SJCRH30 (cell line): ENCODE measurements at places on chromosomes 2 and 18. TPM values are rescaled to one million over a fixed set of nuclear protein-coding genes. Genes with fewer than 3 reads are reported as not detected.

UGT1A10 gene
- total RNA-seq: not detected in 2 replicates

DTNB gene
- 20.5 and 25.1 TPM in 2 replicates for total RNA-seq

CHST9 gene
- 9.2 and 10.7 TPM in 2 replicates for total RNA-seq

KLHL41 gene
- total RNA-seq: 21.1 and 26.1 TPM in 2 replicates

MAP3K19 gene
- total RNA-seq: not detected in 2 replicates

ABCB11 gene
- total RNA-seq: not detected in 2 replicates

CIB4 gene
- not detected in 2 replicates for total RNA-seq

ANKRD30B gene
- not detected in 2 replicates for total RNA-seq

HOXD9 gene
- 3.9 and 4.4 TPM in 2 replicates for total RNA-seq

SKOR2 gene
- total RNA-seq: not detected in 2 replicates

MSTN gene
- 93.4 and 102 TPM in 2 replicates for total RNA-seq

RNF149 gene
- total RNA-seq: 23.1 and 33.3 TPM in 2 replicates

RNF152 gene
- total RNA-seq: 20.8 and 22.9 TPM in 2 replicates

CBLN2 gene
- total RNA-seq: 0.18 and 0.26 TPM in 2 replicates

DLGAP1 gene
- 0.99 and 2.8 TPM in 2 replicates for total RNA-seq

INHA gene
- 0.65 and 1.4 TPM in 2 replicates for total RNA-seq

ZNF142 gene
- 14.6 and 15.0 TPM in 2 replicates for total RNA-seq

ALPI gene
- not detected in 2 replicates for total RNA-seq

LINC00305 gene
- not detected in 2 replicates for total RNA-seq

MROH2A gene
- total RNA-seq: not detected in 2 replicates

CD207 gene
- total RNA-seq: 0.08 TPM in 1 of 2 replicates, not detected in the other

TLX2 gene
- not detected in 2 replicates for total RNA-seq

CFAP65 gene
- total RNA-seq: not detected in 2 replicates

NCKAP5 gene
- total RNA-seq: not detected in 2 replicates

FEV gene
- not detected in 2 replicates for total RNA-seq

CCDC121 gene
- total RNA-seq: 6.6 and 8.4 TPM in 2 replicates

MAPK4 gene
- not detected in 2 replicates for total RNA-seq

SERPINB11 gene
- total RNA-seq: not detected in 2 replicates

IL1RL1 gene
- not detected in 2 replicates for total RNA-seq

TMEM127 gene
- 16.2 and 17.9 TPM in 2 replicates for total RNA-seq

RAPH1 gene
- total RNA-seq: 22.1 and 25.7 TPM in 2 replicates

CYB5A gene
- total RNA-seq: 39.4 and 42.4 TPM in 2 replicates

TNFAIP6 gene
- total RNA-seq: 0.08 and 0.18 TPM in 2 replicates

IL36RN gene
- not detected in 2 replicates for total RNA-seq

CCBE1 gene
- not detected in 2 replicates for total RNA-seq

CCDC148 gene
- total RNA-seq: 0.49 and 0.53 TPM in 2 replicates

COL6A3 gene
- 0.04 TPM in 1 of 2 replicates, not detected in the other for total RNA-seq

RTTN gene
- total RNA-seq: 21.3 and 22.8 TPM in 2 replicates

WDSUB1 gene
- 7.9 and 8.6 TPM in 2 replicates for total RNA-seq

SLC23A3 gene
- 0.10 and 0.13 TPM in 2 replicates for total RNA-seq

DLX2 gene
- total RNA-seq: 0.76 and 0.89 TPM in 2 replicates

NEU4 gene
- total RNA-seq: 6.8 and 7.5 TPM in 2 replicates

CDH2 gene
- 10.4 and 10.7 TPM in 2 replicates for total RNA-seq

PAX3 gene
- 116 and 117 TPM in 2 replicates for total RNA-seq

ARHGAP15 gene
- total RNA-seq: 0.25 and 0.26 TPM in 2 replicates

CABYR gene
- total RNA-seq: not detected in 2 replicates

SPP2 gene
- 0.14 TPM in 1 of 2 replicates, not detected in the other for total RNA-seq

TEKT4 gene
- total RNA-seq: not detected in 2 replicates

NCK2 gene
- total RNA-seq: 50.5 and 51.9 TPM in 2 replicates

SLC4A3 gene
- total RNA-seq: 0.76 and 1.3 TPM in 2 replicates

RGPD8 gene
- total RNA-seq: 2.9 and 5.5 TPM in 2 replicates

PAIP2B gene
- 2.8 and 3.1 TPM in 2 replicates for total RNA-seq

ZNF396 gene
- total RNA-seq: 0.06 and 0.10 TPM in 2 replicates

KCNJ3 gene
- not detected in 2 replicates for total RNA-seq

MAL gene
- not detected in 2 replicates for total RNA-seq

HOXD4 gene
- total RNA-seq: not detected in 2 replicates
